ENCODE measurements at places on chromosomes 11 and 22. TPM values are rescaled to one million over a fixed set of nuclear protein-coding genes. Genes with fewer than 3 reads are reported as not detected.

The CATSPERZ gene
- total RNA-seq = 0.98 TPM

The P2RX6 gene
- total RNA-seq = 0.49 TPM

The OR8G1 gene
- not detected for total RNA-seq

The OR52E8 gene
- total RNA-seq = not detected

The GAB4 gene
- not detected for total RNA-seq

The ZNF215 gene
- 4.2 TPM for total RNA-seq

The PANX3 gene
- 0.25 TPM for total RNA-seq

The CXCR5 gene
- total RNA-seq = not detected

The OLFML1 gene
- total RNA-seq = 1.2 TPM

The SHISAL1 gene
- 25.8 TPM for total RNA-seq

The EI24 gene
- 55.6 TPM for total RNA-seq

The KRTAP5-8 gene
- not detected for total RNA-seq

The ARHGEF17 gene
- total RNA-seq = 17.9 TPM

The CABP4 gene
- not detected for total RNA-seq

The TMEM132A gene
- total RNA-seq = 105 TPM

The NAALADL1 gene
- total RNA-seq = 1.5 TPM

The NRIP3 gene
- total RNA-seq = 16.7 TPM

The YPEL1 gene
- 73.5 TPM for total RNA-seq

The FLRT1 gene
- total RNA-seq = 7.6 TPM

The FOXRED2 gene
- total RNA-seq = 10.3 TPM

The KCNK7 gene
- total RNA-seq = not detected

The TSPAN32 gene
- 0.25 TPM for total RNA-seq

The TAGLN gene
- total RNA-seq = 13.0 TPM

The LARGE2 gene
- total RNA-seq = 0.25 TPM

The ARSA gene
- 6.6 TPM for total RNA-seq

The DEUP1 gene
- total RNA-seq = 0.49 TPM

The OR9I1 gene
- not detected for total RNA-seq

The MS4A12 gene
- not detected for total RNA-seq

The AHNAK gene
- total RNA-seq = 32.9 TPM

The MS4A1 gene
- not detected for total RNA-seq

The PRR33 gene
- total RNA-seq = not detected

The ARCN1 gene
- total RNA-seq = 67.9 TPM

The TYR gene
- not detected for total RNA-seq

The C11orf87 gene
- 38.8 TPM for total RNA-seq

The POU2AF2 gene
- total RNA-seq = not detected

The KDM4F gene
- total RNA-seq = not detected

The NEFH gene
- total RNA-seq = 0.49 TPM

The ZBED4 gene
- total RNA-seq = 19.9 TPM

The ESAM gene
- total RNA-seq = 6.1 TPM

The SLN gene
- 27.0 TPM for total RNA-seq

The OR4C45 gene
- total RNA-seq = not detected

The PTPRCAP gene
- total RNA-seq = not detected

The OR2AG2 gene
- total RNA-seq = 0.25 TPM

The FAT3 gene
- total RNA-seq = 115 TPM

The C11orf86 gene
- not detected for total RNA-seq

The C11orf91 gene
- total RNA-seq = not detected

The CPT1B gene
- total RNA-seq = 3.4 TPM

The GRAMD1B gene
- 41.8 TPM for total RNA-seq

The OR51E2 gene
- 0.25 TPM for total RNA-seq

The SLC29A2 gene
- 1.7 TPM for total RNA-seq

The MS4A7 gene
- 1.7 TPM for total RNA-seq

All from temporal lobe (tissue), 4 donors.